CD4-positive, alpha-beta T cell treated with Interleukin-21 for 1 hour (primary cell): ENCODE measurements at places on chromosomes 5 and 9.

DNA sequence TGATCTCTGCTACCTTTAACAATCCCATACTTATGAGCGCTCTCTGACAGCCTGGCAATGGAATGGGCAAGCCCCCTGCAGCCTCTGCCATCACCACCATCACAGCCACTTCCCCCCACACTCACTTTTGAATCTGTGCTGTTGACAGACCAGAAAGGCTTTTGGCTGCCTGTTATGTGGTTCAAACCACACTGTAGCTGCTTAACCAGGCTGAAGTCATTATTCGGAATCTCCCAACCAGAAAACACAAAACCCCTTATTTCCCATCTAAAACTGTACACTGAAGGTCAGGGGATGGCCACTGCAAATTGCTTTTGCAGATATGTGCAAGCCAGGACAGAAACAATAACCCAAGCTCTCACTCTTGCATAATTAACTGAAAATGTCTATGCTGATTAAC, 35.8 kb downstream of the PTCH1 start:
- no peak for DNase-seq

GRCh38 chr5:148780711-148781110, 45.7 kb upstream of the ADRB2 start:
- no peak for DNase-seq

GRCh38 chr5:78289911-78290310, 4.6 kb downstream of the AP3B1 start:
- DNase-seq = no peak

GRCh38 chr5:172456076-172456722, 1.9 kb upstream of the SH3PXD2B start:
- DNase-seq = no peak

GRCh38 chr9:122348288-122348777, 22.5 kb upstream of the PTGS1 start:
- no peak for DNase-seq

DNA sequence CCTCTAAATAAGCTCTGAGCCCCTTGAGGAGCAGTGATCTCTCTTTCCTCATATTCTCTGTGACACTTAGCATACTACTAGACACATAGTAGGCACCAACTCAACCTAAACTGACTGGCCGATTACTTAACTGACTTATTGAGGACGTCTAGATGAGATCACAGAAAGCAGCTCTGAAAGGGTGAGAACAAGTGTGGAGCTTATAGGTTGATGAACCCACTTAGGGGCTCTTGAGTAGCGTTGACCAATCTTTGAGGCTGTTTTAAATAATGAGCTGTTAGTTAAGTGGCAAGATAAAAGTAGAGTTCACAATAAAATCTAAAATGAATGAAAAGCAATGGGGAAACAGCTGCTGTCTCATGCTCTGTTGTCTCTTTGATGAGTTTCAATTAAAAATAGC, 124.7 kb upstream of the TNPO1 start:
- no peak for DNase-seq

DNA sequence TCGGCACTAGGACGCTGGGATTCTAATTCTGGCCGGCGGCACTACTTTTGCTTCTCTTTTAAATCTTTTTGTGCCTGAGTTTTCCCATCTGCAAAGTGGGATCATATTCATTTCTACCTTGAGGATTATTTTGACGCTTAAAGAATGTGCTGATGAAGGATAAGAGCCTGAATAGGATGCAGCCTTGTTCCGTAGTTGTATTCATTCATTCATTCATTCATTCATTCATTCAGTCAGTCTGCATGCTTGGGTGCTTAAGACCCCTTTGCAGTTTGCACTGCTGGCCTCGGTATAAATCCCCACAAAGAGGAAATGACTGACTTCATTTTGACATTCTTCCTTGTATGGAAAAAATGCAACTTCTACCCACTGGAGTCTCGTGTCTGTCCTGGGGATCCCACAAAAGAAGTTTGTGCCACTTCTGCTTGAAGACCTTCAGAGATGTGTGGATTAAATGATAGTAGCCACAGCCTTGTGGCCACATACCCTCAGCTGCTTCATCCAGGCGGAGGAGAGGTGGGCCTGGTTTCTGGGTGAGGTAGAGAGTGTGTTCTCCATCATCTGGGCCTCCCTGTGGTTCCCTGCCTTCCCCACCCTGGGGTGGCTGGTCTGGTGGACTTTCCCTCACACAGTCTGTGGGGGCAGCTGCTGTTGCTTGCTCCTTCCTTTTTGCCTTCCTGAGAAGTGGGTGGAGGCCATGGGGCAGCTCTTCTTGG, 62.6 kb downstream of the PPARGC1B start:
- DNase-seq = no peak

- DNase-seq = peak; percentile 81
Measured at GRCh38 chr9:130128251-130128650, 44.0 kb upstream of the NCS1 start.

DNA sequence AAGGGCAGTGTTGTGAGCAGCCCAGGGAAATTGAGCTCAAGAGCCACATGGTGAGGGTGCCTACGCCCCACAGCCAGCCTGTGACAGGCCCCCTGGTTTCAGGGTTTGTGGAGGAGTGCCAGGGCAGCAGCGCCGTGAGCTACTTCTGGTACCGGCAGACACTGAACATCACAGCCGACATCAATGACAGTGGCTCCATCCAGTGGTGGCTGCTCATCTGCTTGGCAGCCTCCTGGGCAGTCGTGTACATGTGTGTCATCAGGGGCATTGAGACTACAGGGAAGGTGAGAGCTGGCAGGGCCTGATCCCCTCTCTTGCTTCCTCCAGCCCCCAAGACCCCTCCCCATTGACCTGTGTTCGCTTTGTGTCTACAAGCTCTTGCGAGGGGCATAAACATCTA, 10.2 kb downstream of the SLC6A18 start:
- no peak for DNase-seq

DNA sequence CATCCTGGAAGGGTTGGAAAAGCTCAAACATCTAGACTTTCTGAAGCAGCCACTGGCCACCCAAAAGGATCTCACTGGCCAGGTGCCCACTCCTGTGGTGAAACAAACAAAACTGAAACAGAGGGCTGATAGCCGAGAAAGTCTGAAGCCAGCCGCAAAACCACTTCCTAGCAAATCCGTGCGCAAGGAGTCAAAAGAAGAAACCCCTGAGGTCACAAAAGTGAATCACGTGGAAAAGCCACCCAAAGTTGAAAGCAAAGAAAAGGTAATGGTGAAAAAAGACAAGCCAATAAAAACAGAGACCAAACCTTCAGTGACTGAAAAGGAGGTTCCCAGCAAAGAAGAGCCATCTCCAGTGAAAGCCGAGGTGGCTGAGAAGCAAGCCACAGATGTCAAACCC, 87.6 kb downstream of the MAP1B start:
- DNase-seq = peak; percentile 38

- DNase-seq = no peak
Measured at GRCh38 chr9:22416692-22417060, 29.9 kb upstream of the DMRTA1 start.

- DNase-seq = no peak
Measured at GRCh38 chr5:14420101-14420811, 161.3 kb upstream of the OTULINL start.

DNA sequence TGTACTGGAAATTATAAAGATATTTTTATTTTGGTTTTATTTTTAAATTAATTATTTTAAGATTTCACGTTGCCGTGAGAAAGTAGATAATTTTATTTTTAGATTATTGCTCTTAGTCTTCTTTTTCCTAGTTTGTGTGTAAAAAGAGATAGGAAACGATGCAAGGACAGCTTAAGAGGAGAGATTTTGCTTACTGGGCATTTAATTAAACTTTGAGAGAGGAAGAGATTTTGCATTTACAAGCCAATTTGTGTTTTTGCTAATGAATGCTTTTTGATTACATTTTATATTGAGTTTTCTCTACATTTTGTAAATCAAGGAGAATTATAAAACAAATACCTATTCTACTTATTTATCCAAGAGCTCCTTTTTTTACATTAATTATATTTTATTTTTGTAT, 64.0 kb downstream of the ARHGEF28 start:
- DNase-seq = no peak

DNA sequence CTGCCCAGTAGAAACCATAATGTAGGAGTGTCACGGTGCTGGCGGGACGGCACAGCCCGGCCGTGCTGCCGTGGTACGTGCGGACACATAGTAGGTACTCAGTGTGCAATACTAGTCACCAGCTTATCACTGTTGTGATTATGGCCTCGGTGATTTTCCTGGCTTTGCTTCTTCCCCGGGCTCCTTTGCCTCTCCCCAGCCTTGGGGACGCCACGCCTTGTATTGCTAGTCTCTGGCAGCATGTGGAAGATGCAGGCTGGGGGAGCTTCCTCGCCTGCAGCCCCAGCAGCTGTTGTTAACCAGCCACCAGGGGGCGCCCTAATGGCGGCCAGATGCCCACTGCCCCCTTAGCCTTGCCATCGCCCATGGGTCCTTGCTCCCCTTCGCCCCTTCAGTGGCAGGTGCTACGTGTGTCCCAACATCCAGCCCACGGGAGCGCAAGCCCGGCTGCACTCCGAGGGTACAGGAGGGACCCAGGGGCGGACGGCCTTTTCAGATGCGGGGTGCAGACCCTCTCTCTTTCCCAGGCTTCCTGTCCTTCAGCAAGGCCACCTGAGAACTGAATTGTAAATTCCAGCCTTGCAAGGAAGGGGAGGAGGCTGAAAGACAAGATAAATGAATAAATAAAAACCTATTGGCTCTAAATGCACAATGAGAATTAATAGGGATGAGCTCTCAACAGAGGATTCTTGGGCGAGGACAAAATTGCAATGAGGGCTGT, 8.0 kb downstream of the NTNG2 start:
- DNase-seq = peak; percentile 46

DNA sequence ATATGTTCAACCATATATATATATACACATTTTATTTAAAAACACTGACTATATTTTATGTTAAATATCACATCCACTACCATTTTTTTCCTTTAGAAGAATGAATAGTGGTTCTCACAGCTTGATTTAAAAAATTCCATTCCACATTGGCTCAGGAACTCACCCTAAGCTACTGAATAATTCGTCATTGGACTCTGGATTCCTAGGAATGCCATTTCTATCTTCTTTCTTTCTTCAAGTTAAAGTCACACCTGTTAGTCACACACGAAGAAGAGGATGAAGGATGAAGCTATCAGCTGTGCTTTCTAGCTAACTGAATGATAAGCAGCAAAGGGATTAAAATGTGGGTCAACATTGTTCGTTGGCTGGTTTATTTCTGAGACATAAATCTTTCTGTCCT, 7.9 kb downstream of the ELOVL7 start:
- no peak for DNase-seq

GRCh38 chr9:124281931-124282371, 24.2 kb downstream of the NEK6 start:
- DNase-seq = no peak

- peak; percentile 70 for DNase-seq
Measured at GRCh38 chr9:120619751-120620655, 40.0 kb upstream of the CDK5RAP2 start.

- no peak for DNase-seq
Measured at GRCh38 chr9:134515026-134515821, 126.4 kb upstream of the COL5A1 start.

- DNase-seq = no peak
Measured at GRCh38 chr9:131704141-131704983, 35.5 kb downstream of the RAPGEF1 start.

DNA sequence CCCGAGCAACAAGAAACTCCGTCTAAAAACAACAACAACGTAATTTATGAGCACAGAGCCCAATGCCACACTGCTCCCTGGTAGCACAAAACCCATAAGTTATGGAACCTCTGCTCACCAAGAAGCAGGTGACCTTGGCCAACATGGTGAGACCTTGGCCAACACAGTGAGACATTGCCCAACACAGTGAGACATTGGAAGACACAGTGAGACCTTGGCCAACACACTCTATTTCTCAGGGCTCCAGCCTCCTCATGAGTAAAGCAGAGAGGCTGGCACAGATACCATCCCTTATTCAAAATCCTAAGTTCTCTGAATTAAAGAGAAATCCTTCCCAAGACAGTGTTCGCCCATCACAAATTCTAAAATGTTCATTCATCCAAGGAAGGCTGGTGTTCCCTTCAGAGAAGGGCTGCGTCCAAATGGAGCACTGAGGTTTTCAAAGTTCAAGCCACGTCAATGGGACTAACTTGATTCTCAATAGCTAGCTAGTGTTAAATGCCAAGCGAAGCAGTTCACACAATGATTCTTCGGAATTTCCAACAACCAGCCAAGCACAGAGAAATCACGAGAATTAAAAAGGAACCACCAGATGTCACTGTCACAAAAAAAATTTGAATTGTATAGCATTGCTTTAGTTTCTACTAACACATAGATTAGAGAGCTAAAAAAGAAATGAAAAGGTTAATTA, 29.5 kb downstream of the TTC39B start:
- peak; percentile 47 for DNase-seq

- DNase-seq = no peak
Measured at GRCh38 chr9:84670138-84671041, 861 bp downstream of the NTRK2 start.

DNA sequence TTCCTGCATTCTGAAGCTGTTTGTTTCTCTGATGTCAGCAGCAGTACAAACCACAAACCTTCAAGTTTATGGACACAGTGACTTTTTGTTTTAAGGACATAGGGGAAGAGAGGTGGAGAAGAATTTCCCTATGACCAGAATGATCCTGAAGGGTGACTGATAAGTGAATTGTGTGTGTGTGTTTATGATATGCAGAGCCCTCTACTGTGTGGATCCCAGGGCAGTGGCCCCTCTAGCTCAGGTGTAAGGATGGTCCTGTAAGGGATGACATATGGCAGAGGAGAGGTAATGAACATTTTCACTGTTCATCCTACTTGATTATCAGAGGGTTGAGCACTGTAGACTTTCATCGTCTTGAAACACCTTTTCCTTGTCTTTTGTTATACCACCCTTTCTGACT, 30.6 kb upstream of the TMED7 start:
- no peak for DNase-seq

GRCh38 chr5:90987726-90988125, 395.4 kb downstream of the ARRDC3 start:
- DNase-seq = no peak

DNA sequence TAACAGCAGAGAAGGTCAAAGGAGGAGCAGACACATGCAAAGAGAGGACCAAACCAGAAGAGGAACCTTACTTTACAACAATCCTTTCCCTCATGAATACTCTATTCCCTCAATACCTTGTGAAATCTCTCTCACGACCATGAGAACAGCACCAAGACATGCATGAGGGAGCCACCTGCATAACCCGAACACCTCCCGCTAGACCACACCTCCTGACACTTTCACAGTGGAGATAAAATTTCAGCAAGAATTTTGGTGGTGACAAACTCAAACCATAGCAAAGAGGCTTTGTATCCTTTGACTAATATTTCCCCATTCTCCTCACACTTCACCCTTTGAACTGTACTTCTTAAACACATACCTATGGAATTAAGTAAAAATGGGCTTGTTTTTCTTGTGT, 101.7 kb downstream of the RORB start:
- DNase-seq = no peak

DNA sequence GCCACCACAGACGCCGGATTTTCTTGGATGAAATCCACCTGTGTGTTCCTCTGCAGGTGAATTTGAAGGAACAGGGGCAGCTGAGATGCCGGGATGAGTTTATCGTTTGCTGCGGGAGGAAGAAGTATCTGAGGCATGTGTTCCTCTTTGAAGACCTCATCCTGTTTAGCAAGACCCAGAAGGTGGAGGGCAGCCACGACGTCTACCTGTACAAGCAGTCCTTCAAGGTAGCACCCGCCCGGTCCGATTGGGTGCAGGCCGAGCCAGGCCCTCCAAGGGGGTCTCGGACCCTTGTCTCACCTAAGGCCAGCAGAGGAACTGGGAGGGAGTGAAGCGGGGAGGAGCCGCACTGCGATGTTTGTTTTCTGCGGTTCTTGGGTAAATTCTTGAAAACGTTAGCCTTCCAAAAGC, 18.4 kb upstream of the LRRC14B start:
- no peak for DNase-seq

GRCh38 chr5:83714810-83715209, 5.8 kb downstream of the HAPLN1 start:
- DNase-seq = no peak

GRCh38 chr9:89493671-89494070, 4.2 kb downstream of the SEMA4D start:
- DNase-seq = no peak
